ACHN (cell line): ENCODE measurements at places on chromosomes 2 and 18.

DNA sequence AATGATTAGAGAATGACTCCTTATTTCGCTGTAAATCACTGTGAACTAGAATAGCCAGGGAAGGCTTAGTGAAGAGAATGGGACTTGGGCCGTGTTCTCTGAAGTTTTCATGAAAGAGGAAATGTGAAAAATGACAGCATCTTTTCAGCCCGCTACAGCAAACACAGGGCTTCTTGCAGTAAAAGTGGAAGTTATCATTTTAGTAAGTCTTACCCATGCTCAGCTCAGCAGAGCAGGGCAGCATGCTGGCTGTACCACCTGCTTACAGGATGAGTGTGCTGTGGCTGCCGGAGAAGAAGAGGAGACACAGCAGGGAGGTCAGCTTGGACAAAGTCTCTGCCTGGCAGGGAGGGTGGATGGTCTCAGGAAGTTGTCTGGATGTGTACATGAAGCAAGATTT lies 300.7 kb upstream of the DLGAP1 start:
- no peak for DNase-seq

- DNase-seq = no peak
Measured at GRCh38 chr2:64904413-64905329, 84.5 kb upstream of the SLC1A4 start.

GRCh38 chr2:228339525-228339924 lies 158.0 kb upstream of the SPHKAP start:
- DNase-seq = no peak

DNA sequence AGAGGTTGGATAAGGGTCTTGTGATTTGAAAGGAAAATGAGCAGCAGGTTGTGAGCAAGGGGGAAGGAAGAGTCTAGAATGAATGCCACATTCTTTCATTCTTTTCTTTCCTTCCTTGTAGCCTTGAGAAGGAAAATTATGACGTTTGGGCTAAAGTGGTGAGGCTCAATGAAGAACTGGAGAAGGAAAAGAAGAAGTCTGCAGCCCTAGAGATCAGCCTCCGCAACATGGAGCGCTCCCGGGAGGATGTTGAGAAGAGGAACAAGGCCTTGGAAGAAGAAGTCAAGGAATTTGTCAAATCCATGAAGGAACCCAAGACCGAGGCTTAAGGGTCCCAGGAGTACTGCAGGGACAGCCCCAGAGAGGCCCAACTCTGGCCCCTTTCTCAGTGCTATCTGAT lies 45.3 kb downstream of the BMP10 start:
- no peak for DNase-seq

- DNase-seq = no peak
Measured at GRCh38 chr2:144824306-144825080, 304.6 kb upstream of the ZEB2 start.

- no peak for DNase-seq
Measured at GRCh38 chr2:199738727-199739412, 112.1 kb downstream of the FTCDNL1 start.

GRCh38 chr2:179454443-179455171 lies 190.0 kb upstream of the SESTD1 start:
- DNase-seq = peak; percentile 52
